ENCODE measurements at places on chromosomes 7 and 10.
A peak's percentile ranks its signal among the peaks of the same experiment; 100 is the strongest.

DNA sequence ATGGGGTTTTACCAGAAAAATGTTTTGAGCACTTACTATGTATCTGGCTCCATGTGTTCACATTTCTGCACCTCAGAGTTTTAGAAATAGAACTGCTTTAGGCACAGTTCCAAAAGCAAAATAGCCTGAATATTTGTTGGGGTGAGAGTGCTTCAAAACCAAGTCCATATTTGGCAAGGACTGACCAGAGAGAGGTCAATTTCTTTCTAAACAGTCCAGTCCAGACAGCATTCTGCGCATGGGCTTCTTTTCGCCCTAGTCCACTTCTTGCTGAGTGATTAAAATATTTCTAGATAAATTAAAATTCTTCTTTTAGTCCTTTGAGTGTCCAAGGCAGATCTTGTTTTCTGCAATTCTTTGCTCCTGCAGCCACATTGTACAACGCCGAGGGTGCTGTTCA is 427.0 kb downstream of the PHTF2 start:
- DNase-seq, result no peak

- DNase-seq, result no peak
These were observed 389.1 kb upstream of the COBL start for GRCh38 chr7:51705701-51706100.

GRCh38 chr7:16298221-16298620 is 123.1 kb downstream of the CRPPA start:
- no peak for DNase-seq

GRCh38 chr10:110544958-110545537 is 22.4 kb upstream of the SMC3 start:
- no peak for DNase-seq

- peak; percentile 73 for DNase-seq
These were observed 40.0 kb upstream of the PFKFB3 start for GRCh38 chr10:6162589-6163356.

- no peak for DNase-seq
These were observed 43.3 kb downstream of the FRMPD2 start for GRCh38 chr10:48231178-48231577.

- DNase-seq, result no peak
These were observed 809.1 kb downstream of the TNS3 start for GRCh38 chr7:46772776-46773175.

- no peak for DNase-seq
These were observed 74.7 kb downstream of the ABCA13 start for GRCh38 chr7:48245751-48246472.

DNA sequence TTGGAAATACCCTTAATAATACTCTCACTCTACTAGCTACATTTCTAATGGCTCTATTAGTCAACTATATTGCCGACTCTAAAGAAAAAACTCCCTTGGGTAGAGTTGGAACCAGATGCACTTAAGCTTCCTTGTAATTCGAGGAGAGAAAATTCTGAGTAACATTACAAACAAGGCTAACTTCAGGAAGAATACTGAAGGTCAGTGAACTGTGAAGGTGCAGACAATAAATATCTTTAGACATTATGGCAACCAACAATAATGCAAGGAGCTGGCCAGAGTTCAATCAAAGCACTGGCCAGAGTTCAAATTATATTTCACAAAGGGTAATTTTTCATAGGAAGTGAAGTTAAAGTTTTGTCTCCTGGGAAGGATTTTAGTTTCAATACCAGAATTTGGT is 40.7 kb upstream of the MRLN start:
- no peak for DNase-seq

- DNase-seq, result no peak
These were observed 108.8 kb downstream of the ARL5B start for GRCh38 chr10:18767981-18768380.

DNA sequence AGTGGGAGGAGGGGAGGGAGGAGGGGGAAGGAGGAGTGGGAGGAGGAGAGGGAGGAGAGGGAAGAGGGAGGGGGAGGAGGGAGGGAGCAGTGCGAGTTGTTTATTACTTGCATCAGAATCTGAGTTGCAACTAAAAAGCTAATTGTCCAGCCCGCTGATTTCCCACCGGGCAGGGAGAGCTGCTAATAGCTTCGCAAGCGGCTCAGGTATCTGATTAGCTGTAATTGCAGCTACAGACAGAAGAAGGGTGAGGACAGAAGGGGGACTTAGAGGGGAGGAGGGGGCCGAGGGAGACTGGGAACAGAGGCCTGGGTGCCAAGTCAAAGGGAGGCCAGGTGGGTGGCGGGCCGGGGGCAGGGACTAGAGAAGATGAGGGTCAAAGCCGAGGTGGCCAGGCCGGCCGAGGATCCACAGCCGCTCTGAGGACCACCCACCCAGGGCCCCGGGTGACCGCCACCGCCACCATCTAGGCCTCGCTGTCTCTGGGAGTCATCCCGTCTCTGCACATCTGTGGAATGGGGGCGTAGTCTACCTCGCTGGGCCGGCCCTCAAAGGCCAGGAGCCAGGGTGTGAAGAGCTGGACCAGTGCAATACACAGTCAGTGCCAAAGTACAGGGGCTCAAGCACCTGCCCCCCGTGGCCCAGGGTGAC is 54.2 kb downstream of the MICALL2 start:
- no peak for DNase-seq

- peak; percentile 70 for DNase-seq
These were observed 327.8 kb upstream of the C7orf33 start for GRCh38 chr7:148262721-148263229.

DNA sequence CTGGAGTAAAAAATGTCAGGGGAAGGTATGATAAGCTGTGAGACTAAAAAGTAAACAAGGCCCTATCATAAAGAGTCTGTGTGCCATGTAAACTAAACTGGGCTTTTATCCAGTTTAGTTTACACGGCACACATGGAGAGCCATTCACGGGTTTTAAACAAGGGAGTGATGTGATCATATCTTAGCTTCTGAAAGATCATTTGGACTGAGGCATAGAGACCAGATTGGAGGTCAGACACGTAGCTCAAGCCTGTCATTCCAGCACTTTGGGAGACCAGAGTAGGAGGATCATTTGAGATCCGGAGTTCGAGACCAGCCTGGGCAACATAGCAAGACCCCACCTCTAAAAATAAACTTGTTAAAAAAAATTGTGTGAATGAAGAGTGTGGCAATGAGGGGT is 50.1 kb downstream of the SKIDA1 start:
- DNase-seq, result peak; percentile 64

- no peak for DNase-seq
These were observed 237.9 kb downstream of the MGMT start for GRCh38 chr10:129704786-129705525.

DNA sequence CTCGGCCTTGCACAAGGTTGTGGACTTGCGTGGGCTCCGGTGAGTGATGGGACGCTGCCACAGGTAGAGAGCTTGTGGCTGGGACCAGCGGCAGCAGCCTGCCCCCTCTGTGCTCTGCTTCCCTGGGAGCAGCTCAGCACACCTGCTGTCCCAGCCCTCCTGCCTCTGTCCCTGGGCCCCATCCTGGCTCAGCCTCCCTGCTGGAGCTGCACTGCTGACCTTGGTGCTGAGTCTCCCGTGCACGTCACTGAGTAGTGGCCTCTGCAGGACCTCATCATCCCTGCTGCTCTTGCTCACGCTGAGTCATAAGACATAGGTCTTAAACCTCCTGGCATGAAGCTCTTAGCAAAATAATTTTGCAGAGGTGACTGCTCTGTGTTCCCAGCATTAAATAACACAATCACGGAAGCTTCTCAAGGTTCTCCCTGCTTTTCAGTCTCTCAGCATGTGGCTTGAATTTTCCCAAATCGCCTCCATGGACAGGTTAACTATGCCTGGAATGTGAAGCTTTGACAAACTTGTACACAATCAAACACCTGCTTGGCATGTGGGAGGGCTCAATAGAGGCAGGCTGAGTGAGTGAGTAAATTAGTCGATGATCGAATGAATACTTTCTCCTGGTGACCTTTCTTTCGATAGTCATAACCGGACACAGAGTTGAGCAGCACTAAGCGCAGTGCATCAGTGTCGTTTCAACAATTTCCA is 63.8 kb upstream of the NPS start:
- DNase-seq, result peak; percentile 55

- no peak for DNase-seq
These were observed 78.0 kb downstream of the FAM13C start for GRCh38 chr10:59284118-59284975.

DNA sequence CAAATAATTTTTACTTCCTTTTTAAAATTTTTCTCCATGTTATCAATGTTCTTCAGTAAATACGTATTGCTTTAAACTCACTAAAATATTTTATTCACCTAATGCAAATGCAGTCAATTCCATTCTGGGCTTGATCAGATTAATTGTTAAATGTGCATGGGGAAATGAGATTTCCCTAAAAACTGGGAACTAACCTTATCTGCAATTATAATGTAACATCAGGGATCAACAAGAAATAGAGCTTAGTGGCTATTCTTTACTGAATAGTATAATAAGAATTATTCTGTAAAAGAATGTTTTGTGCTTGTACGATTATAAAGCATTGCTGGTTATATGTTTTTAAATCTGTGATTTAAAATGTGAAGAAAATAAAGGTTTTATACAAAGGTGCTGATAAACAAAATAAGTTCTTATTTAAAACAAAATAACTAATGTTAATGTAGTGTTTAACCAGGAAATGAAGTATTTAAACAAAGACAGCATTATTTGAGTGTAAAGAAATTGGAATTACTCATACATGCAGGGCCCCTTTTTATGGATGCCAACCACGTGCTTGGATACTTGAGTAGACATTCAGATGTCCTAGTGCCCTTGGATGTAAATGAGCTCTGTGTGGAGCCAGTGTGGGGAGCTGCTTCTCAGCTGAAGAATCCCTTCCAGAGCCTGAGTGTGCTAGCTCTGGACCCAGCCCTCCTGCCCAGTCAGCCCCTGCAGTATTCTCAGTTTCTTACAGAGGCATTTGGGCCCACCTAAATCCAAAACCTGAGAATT is 84.2 kb downstream of the REEP3 start:
- no peak for DNase-seq

- peak; percentile 81 for DNase-seq
These were observed 498 bp upstream of the ST7 start for GRCh38 chr7:116952635-116953371.

- no peak for DNase-seq
These were observed 40.3 kb downstream of the PTPRE start for GRCh38 chr10:127947211-127947610.

DNA sequence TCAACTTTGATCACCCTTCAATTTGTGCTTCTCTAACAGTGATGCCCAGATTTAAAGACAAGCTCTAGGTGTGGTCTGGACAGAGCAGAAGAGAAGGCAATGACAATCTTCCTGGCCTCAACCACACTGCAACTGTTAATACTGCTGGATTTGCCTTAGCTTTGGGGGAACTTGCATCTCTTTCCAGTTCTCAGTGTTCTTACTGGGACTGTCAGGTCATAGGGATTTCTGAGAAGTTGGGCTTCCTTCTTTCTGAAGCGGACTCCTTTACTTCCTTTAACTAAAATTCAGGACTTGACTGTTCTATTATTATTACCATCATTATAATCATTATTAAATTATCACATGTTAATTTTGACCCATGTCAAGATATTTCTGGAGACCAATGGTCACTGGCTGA is 80.8 kb downstream of the OSBPL3 start:
- no peak for DNase-seq

GRCh38 chr10:110209926-110210673 is 2.7 kb downstream of the MXI1 start:
- peak; percentile 40 for DNase-seq

DNA sequence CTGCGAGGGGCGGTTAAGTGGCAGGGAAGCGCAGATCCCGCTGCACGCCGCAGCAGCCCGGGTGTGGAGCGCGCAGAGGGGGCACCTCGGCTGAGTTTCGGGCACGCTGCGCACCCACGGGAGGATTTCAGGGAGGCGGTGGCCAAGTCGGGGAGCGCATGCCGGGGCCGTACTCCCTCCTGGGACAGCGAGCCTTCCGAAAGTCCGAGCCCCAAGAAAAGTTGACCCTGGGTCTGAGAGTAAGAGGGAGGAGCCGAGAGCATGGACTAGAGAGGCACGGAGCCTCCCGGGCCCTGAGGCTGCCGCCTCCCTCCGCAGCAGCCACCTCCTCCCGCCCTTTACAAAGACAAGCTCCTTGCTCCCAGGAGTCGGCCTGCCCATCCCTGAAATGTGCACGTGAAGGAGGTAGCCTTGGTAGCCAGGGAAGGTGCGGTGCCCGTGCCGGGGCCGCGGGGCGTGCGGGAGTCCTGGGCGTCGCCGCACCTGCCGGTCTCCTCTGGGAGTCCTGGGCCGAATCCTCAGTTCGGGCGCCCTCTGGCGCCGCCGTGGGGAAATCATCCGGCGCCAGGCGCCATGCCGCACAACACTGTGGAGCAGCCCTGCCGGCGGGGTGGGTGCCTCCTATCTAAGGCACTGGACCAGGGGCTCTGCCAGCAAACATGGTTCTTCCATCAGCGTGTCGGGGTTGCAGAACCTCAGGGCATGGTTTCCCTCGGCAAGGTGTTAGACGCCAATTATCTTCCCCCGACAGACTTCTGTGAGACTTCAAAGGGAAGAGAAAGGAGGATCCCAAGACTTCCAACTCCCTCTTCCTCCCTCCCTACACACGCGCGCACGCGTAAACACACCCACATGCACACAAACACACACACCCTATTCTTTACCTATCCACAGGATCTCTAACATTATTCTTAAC is 104.0 kb downstream of the TRIL start:
- DNase-seq, result peak; percentile 79

DNA sequence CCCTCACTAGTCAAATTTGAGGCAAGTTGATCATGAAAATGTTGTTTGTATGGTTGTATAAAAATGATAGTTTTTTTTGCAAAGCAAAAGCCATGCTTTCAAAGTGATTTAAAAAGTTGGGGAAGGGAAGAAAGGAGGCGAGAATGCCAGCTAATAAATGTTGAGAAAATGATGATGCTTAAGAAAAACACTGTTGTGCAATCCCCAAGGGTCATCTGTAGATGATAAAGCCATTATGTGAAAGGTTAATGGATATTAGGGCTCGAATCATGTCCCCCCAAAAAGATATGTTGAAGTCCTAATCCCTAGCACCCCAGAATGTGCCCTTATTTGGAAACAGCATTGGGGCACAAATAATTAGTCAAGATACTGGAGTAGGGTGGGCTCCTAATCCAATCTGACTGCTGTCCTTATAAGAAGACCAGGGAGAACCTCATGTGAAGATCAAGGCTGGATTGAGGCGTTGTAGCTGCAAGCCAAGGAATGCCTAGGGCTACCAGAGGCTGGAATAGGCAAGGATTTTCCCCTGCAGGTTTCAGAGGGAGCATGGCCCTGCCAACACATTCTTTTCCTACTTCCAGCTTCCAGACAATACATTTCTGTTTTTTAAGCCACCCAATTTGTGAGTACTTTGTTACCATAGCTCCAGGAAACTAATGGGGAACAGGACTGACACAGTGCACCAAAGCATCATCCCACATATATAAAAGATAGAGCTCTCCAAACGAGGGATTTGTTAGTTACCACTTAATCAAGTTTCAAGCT is 35.4 kb upstream of the MKLN1 start:
- no peak for DNase-seq
